Hematopoietic multipotent progenitor cell treated with erythropoietin and hydrocortisone succinate and interleukin-3 and kit ligand, for 6 days (in vitro differentiated cells): ENCODE measurements at places on chromosomes 16 and 17.

DNA sequence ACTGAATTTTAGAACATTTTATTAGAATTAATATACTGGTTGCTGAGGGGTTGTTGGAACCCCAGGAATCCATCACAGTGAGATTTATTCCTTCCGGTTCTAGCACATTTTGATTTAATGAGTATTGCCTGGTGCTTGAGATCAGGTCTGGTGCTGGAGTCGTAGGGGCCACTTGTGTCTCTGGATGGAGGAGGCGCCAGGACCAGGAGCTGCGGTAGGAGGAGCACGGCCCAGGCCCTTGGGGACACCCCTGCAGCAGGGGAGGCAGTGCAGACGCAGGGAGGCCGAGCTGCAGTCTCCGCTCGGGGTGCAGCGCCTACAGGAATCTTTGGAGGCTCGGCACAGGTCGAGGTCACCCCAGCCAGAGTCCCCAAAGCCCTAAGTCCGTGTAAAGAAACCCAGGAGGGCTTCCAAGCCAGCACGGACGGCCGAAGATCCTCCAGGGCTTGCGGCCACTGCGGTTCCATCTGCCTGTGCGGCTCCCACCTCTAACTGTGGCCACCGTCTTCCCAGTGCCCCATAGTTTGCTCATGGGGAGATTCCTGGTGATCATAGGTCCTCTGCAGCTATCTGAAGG lies 66.2 kb upstream of the CREBBP start:
- no peak for DNase-seq

DNA sequence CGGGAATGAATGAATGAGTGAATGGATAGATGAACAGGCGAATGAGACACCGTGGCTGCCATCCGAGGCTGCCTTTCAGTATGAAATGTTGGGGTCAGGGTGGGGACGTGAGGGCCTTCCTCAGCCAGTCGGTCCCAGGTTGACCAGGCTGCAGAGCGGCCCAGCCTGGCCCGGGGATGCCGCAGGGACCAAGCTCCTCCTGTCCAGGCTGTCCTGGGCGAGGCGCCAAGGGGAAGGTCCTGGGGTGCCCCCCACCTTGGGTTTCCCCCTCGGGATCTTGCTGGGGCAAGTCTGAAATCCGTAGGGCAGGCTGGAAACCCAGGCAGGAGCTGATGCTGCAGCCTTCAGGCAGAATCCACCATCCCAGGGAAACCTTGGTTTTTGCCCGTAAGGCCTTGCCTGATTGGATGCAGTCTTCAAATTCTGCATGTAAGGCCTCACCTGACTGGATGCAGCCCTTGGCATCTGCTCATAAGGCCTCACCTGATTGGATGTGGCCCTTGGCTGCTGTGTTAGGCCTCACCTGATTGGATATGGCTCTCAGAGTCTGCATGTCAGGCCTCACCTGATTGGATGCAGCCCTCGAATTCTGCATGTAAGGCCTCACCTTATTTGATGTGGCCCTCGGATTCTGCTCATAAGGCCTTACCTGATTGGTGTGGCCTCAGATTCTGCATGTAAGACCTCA lies 61.7 kb upstream of the ZNF469 start:
- DNase-seq: peak; percentile 33

GRCh38 chr17:32586666-32587065 lies 99.9 kb downstream of the CDK5R1 start:
- no peak for DNase-seq

- DNase-seq: no peak
These were observed at the start of gene CD300E for GRCh38 chr17:74623693-74624093. Gene CD300E (minus strand): TSS chr17:74623738. CDS start chr17:74623621, 117 bp downstream.

DNA sequence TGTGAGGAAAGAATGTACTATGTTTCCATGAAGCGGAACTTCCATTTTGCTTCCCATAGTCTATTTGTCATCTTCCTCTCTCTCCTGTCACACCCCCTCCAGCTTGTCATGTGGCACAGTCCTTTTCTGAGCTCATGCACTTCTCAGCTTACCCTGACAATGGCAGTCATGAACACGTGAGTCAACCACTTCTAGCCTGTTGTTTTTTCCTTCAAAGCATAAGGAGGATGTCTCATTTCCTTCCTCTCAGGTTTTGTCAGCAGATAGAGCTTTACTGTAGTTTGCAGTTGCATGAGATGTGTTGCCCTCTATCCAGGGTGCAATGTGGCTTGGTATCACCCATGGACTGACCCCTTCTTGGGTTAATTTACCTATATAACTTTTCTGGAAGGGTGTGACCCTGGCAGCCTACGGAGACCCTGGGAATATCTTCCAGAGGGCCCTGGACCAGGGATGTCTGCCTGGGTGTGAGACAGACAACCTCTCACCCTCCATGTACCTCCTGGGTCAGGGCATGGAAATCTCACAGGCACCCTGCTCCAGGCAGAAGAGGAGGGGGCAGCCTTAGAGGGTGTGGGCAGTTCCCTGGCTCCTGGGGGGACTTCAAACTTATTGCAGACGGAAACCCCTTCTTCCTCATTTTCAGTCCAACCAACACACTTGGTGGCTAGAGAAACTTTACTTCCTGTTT lies 4.0 kb upstream of the ZNF267 start:
- DNase-seq: peak; percentile 66

DNA sequence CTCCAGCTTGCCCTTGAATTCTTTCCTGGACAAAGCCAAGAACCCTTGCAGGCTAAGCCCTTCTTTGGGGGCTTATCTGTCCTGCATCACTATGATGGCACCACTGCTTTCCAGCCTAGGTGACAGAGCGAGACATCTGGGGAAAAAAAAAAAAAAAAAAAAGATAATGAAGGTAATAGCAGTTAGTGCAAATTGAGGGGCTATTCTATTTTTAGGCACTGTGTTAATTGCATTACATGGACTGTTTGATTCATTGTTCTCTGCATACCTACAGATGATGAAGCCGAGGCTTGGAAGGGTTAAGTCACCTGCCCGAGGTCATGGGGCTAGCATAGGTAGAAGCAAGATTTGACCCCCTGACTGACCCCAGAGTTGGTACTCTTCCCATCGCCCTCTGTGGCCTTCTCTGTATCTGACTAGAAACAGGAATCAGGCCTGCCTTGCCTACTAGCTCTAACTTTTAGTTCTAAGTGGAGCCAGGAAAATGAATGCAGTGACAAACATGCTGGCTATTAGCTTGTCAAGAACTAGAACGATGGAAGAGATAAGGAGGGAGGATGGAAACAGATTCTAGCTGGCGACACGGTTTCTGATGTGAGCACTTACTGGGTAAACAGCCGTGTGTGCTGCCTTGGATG lies 312.1 kb downstream of the SNX29 start:
- no peak for DNase-seq

GRCh38 chr16:70276392-70276791 lies 12.9 kb downstream of the AARS1 start:
- DNase-seq: no peak

GRCh38 chr16:26070302-26071100 lies 378.7 kb downstream of the HS3ST4 start:
- DNase-seq: no peak

GRCh38 chr17:45989759-45990158 lies 9.3 kb upstream of the STH start:
- no peak for DNase-seq

- no peak for DNase-seq
These were observed 75.9 kb downstream of the ARHGAP17 start for GRCh38 chr16:24939224-24939623.

DNA sequence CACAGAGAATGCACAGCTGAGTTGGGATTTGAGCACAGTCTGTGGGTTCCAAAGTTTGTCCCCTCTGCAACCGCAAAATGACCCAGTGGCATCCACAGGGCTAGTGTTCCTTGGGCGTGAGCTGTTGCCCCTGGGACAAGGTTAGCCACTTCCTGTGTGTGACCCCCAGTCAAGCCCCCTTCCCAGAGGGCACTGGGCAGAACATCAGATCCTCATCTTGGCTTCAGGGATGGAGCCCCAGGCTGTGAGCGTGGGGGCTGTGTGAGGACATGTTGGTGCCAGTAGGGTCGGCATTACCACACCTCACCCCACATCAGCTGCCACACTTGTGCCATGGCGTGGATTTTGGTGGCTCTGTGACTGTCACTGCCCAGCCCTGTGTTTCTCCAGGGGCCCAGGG lies 55.3 kb downstream of the USP22 start:
- no peak for DNase-seq

GRCh38 chr16:6483469-6484033 lies 849.1 kb upstream of the RBFOX1 start:
- DNase-seq: no peak

DNA sequence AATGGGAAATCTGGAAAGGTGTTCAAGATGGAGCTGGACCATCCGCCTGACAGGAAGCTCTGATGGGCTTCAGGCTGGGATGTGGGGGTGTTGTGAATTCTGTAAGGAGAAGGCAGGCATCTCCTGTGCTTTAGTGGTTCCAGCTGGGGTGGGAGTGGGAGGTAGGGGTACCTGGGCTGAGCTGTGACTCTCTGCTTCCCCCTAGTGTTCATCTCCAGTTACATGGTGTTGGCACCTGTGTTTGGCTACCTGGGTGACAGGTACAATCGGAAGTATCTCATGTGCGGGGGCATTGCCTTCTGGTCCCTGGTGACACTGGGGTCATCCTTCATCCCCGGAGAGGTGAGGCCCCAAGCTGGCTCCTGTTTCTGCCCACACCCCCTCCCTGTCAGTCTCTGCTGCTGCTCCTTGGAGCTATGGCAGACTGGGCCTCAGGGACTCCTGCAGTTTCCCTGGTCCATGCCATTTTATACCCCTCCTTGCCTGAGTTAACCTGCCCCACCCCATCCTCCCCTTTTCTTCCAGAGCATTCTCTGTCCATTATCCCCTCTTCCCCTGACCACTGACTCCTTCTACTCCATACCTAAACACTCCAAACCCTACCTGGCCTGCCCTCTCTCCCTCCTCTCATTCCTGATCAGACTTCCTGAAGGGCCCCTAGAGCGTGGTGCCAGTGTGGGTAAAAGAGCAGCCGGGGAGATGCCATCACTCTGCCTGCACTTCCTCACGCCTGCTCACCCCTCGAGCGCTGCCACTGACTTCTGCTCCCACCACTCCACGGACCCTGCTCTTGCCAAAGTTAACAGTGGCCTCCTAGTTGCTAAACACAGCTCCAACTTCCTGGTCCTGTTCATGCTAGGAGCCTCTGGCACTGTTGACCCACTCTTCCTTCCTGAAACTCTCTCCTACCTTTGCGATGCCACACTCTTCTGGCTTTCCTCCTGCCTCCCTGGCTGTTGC lies 3.4 kb downstream of the SPNS1 start:
- no peak for DNase-seq

- DNase-seq: no peak
These were observed 66.9 kb downstream of the METRNL start for GRCh38 chr17:83146347-83146746.

DNA sequence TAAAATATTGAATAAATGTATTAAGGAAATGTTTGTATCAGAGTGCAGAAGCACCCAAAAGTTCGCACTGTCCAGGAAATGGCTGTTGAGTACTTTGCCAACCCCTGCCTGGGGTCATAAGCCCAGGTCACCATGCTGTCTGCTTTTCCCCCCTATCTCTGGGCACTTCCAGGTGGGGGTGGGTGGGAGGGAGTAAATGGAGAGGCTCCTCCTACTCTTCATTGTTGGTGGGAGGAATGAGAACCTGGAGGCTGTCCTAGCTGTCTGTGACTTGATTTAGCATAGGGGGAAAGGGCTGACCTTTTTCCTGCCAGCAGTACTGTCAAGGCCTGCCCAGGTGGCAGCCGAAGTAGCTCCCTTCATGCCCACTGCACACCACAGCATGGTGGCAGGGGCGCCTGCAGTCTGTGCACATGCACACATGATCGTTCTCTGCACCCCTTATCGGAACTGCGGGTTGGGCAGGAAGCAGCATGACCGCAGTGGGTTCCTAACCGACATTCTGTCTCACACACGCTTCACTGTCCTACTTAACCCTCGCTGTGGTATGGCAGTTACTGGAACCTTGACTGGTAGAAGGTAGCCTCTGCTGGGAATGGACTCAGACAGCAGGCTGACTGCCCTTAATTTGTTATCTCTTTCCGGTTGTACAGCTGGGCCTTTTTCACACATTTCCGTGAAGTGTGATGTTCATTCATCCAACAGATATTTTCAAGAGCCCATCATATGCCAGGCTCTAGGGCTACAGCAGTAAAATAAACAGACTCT lies 41.5 kb downstream of the LDHD start:
- peak; percentile 99 for DNase-seq

- no peak for DNase-seq
These were observed 45.8 kb upstream of the ZCCHC14 start for GRCh38 chr16:87538594-87538993.

DNA sequence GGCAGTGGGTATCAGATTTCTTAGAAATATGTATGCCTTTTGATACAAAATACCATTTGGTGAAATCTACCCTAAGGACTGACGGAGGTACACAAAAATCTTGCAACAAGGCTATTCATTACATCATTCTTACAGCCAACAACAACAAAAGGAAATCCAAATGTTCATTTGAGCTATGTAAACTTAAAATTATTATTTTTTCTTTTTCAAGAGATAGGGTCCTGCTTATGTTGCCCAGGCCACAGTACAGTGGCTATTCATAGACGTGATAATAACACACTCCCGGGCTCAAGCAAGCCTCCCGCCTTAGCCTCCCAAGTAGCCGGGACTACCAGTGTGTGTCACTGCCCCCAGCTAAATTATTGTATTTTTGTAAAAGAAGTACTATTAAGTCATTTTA lies 9.0 kb downstream of the SRR start:
- DNase-seq: no peak

DNA sequence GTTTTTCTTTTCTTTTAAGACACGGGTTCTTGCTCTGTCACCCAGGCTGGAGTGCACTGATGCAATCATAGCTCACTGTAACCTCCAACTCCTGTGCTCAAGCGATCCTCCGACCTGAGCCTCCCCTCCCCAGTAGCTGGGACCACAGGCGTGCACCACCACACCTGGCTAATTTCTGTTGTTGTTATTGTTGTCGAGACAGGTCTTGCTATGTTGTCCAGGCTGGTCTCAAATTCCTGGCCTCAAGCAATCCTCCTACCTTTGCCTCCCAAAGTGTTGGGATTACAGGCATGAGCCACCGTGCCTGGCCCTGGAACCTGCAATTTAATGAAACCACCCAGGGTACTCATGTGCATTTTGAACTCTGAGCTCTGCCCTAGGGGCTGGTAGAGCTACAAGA lies 24.1 kb downstream of the JUP start:
- no peak for DNase-seq

DNA sequence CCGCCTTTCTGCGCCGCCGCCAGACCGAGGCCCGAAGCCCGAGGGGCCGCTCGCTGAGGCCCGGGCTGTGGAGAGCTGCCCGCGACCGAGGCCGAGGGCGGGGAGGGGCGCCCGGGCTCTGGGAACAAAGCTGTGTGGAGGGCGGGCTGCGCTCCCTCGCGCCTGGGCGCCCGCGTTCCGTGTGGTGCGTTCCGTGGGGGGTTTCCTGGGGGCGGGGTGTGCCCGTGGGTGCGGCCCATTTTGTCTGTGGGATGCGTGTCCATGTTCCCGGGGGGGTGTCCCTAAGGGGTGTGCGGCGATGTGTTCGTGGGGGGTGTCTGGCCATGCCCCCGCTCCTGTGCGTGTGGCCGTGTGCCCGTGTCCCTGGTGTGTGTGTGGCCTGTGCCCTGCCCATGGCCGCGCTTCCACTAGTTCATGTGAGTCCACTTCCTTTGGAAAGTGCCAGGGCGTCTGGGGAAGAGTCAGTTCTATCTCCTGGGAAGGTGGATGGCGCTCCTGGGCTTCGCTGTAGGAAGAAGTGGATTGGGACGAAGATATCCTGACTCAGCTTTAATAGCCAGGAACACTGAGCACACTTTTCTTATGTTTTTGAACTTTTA lies 520 bp downstream of the JPT2 start:
- peak; percentile 55 for DNase-seq

GRCh38 chr16:81817296-81817695 lies 38.2 kb downstream of the PLCG2 start:
- no peak for DNase-seq

GRCh38 chr16:53014287-53014686 lies 38.4 kb downstream of the CHD9NB start:
- DNase-seq: no peak

- DNase-seq: peak; percentile 65
These were observed 45.8 kb downstream of the VPS35L start for GRCh38 chr16:19601083-19601976.
